ENCODE measurements at places on chromosomes 11 and 22.
A peak's percentile ranks its signal among the peaks of the same experiment; 100 is the strongest.

- peak; percentile 70 for DNase-seq
Measured at GRCh38 chr22:41382098-41382578, 396 bp downstream of the TEF start.

- no peak for DNase-seq
Measured at GRCh38 chr11:57588046-57588710, 9.3 kb upstream of the SERPING1 start.

- no peak for DNase-seq
Measured at GRCh38 chr11:3107608-3108182, 50.5 kb upstream of the CARS1 start.

DNA sequence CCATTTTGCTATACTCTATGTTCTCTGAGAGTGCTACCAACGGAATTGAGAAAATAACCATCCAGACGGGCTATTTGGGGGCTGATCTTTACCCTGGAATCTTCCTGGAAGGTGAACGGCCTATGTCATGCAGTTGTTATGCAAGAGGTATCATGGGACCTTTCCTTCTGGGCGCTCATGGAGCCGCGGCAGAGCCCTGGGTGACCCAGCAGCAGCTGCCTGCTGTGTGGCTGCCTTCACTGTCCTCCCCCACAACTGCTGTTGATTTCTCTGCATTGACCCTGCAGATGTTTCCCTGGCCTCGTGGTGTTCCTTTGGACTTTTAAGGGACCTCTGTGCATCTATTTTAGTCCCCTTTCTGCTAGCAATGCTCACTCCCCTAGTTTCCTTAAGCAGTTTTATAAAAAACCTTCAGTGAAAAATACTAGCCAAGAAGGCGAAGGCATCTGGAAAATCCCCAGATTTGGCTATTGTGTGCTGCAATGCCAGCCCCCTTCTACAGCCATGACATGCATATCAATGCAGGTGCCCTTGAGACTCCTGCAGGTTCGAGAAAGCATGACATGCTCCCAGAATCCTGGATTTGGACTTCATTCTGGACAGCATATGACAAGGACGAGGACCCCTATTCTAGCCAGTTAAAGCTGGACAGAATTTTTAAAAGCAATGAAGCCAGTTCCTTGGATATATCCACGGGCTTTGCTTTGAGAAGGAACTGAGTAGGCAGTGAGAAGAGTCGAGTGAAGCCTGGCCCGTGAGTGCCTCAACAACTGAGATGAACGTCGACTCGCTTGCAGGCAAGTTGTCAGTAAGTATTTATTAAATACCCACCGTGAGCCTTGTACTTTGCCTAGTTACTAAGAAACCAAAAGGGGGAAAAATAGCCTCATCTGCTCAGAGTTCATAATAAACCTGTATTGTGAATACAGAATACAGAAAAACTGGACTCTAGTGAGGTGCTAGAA, at the start of gene SLC25A18:
SLC25A18 (plus strand) TSS at position 593 of the 965 bp plus-strand sequence. CDS start 16,447 bp downstream, outside the sequence.
- DNase-seq: no peak

DNA sequence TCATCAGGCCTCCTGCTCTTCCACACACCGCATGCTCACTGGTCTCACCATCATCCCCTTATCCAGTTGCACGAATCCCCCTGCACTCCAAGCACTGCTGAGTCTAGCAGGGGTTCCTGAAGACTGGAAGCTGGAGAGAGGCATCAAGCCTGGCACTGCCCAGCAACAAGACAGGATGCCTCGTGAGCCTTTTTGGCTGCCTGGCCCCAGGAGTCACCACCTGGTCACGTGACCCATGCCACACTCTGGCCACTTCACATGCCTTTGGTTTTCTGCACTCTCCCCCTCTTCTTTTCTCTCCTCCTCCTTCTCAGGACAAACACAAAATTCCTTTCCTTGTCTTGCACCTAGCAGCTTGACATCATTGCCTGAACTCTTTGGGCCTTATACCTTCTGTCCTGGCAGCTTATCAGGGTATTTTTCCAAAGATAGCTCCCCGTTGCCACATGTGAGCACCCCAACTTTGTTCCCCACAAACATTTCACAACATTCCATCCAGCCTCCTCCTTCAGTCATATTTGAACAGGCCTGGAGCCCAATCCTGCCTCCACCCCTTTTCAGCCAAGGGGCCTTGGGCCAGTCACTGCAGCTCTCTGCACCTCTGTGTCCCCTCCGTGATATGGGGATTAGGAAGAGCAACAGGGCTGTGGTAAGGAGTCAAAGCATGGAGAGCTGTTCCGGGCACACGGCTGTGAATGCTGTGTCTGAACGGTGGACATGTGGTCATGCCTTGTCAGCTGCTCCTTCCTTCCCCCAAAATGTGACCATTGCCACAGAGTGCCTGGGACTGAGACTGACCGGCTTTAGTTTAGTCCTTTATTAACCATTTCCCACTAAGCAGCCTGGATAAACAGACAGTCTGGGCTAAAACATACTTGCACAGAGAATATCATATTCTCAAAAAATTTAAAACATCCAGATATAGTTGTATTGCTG, 2.8 kb upstream of the PACSIN2 start:
- no peak for DNase-seq

DNA sequence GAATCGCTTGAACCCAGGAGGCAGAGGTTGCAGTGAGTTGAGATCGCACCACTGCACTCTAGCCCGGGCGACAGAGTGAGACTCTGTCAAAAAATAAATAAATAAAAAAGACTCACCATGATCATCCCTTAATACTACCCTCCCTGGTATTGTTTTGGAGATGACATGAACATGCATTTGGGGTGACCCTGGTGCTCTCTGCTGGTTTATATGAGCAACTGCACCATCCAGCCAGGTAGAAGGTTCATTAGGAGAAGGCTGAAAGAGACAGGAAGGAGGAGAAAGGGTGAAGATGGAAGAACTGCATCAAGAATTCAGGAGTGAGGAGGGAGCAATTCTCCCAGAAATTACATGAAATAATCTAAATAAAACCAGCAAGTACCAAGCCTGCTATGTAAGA, 37.8 kb downstream of the SLC5A1 start:
- DNase-seq: peak; percentile 30

DNA sequence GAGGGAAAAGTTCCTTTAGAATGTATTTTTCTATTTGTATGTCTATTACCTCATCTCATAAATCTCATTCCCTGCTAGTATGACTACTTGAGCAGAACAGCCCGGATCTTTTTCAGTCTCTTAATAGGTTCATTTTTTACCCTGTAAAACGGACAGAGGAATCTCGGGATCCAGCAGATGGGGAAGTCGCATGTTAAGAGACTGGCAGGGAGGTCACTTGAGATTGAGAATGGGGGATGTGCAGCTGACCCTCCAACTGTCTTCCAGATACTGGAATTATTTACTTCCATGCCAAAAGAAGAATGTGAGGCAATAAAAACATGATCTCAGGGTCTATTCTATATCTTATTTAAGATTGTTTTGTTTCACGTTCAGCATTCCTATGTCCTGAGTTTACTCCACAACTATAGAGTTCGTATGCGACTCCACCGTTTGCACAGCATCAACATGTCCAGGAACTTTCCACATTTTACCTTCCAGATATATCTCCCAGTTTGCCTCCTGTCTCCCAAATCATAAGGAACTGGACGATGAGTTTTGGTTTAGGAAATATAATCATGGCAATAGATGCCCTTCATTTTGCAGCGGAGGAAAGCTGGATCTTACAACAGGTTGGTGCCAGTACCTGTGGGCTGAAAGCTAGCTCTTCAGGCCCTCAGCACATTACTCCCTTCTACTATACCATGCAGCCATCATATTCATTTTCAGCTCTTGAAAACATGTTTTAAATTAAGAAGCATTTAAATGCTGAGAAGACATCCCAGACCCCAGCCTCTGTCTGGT, 181.5 kb downstream of the MAML2 start:
- peak; percentile 49 for DNase-seq

- peak; percentile 65 for DNase-seq
Measured at GRCh38 chr22:37439347-37439746, 12.1 kb upstream of the ELFN2 start.

GRCh38 chr22:50435291-50436014, 39.4 kb downstream of the SBF1 start:
- DNase-seq: no peak

DNA sequence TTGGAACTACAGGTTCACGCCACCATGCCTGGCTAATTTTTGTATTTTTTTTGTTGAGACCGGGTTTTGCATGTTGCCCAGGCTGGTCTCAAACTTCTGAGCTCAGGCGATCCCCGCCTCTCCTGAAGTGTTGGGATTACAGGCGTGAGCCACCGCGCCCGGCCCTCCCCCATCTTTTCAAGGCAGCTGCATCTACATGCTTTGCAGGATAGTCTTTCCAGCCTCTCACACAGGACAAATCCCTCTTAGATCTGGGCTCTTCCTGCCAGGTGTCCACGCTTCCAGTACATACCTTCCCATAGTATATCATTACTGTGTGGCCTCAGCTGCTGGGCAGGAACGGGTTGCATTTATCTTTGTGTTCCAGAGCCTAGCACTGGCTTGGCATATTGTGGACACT, 49.7 kb downstream of the C11orf96 start:
- peak; percentile 56 for DNase-seq

DNA sequence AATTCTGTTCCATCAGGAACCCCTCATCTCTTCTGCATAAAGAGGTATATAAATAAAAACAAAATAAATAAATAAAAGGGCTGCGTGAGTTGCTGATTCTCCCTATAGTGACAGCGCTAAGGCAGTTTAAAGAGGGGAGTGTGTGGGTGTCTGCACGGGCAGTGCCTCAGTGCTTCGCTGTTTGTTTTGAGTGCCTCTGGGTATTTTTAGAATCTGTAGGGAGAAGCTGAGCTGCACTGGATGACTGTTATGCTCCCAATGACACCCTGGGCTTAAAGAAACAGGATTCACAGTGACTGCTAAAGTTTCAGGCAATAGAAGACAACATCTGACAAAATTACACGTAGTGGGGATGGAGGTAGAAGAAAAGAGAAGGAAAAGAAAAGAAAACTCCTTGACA, 38.8 kb downstream of the SLC1A2 start:
- no peak for DNase-seq

- DNase-seq: no peak
Measured at GRCh38 chr22:43438666-43439347, 27.0 kb downstream of the MPPED1 start.

- no peak for DNase-seq
Measured at GRCh38 chr11:28108958-28109357, 770 bp downstream of the METTL15 start.

- no peak for DNase-seq
Measured at GRCh38 chr11:99887481-99887880, 799.6 kb upstream of the ARHGAP42 start.

- no peak for DNase-seq
Measured at GRCh38 chr11:17923217-17923616, 89.6 kb downstream of the SERGEF start.

DNA sequence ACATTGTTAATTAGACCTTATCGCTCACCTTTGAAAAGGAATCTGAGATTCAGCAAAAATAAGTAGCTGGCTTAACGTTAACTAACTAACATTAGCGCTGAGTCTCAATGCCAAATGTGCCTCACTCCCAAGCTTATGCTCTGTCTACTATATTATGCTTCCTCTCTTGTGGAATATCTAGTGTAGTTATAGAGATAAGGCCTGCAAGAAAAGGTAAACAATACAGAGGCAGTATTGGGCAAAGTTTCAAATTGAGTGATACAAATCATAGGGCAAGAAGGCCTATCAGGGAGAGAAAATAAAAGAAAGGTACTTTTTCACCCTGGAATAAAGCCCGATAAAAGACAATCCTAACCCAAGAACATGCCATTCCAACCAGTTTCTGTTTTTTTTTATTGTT, 61.6 kb upstream of the SLC17A6 start:
- DNase-seq: no peak

GRCh38 chr11:1927848-1928469, 8.5 kb downstream of the TNNT3 start:
- no peak for DNase-seq

DNA sequence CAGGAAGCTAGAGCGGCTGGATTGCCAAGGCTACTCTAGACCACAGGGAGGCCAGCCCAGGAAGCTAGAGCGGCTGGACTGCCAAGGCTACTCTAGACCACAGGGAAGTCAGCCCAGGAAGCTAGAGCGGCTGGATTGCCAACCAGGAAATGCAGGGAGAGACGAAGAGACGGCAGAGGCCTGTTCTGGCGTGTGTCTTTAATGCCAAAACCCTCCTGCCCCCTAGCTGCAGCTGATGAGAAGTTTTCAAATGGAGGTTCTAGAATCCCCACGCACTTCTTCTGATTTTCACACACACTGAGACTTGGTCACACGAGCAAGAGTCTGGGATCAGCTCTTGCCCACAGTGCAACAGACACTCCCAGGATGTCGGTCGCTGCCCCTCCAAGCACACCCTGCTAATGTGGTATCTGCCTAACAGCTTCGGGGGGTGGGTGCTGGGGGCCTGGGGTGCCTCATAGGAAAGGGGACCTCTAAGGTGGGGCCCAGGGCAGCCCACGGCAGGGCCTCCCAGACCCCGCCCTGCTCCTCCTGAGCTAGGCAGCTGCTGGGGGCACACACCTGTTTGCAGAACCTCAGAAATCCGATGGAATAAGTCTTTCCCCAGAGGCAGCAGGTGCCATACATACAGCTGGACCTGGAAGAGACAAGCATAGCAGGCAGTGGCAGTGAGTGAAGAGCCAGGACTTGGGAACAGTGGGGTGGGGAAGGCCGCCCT, 28.5 kb downstream of the MAFF start:
- DNase-seq: peak; percentile 24

GRCh38 chr22:24134090-24134846, 47.0 kb upstream of the SUSD2 start:
- no peak for DNase-seq

- DNase-seq: no peak
Measured at GRCh38 chr11:130000552-130001176, 2.0 kb downstream of the PRDM10 start.

DNA sequence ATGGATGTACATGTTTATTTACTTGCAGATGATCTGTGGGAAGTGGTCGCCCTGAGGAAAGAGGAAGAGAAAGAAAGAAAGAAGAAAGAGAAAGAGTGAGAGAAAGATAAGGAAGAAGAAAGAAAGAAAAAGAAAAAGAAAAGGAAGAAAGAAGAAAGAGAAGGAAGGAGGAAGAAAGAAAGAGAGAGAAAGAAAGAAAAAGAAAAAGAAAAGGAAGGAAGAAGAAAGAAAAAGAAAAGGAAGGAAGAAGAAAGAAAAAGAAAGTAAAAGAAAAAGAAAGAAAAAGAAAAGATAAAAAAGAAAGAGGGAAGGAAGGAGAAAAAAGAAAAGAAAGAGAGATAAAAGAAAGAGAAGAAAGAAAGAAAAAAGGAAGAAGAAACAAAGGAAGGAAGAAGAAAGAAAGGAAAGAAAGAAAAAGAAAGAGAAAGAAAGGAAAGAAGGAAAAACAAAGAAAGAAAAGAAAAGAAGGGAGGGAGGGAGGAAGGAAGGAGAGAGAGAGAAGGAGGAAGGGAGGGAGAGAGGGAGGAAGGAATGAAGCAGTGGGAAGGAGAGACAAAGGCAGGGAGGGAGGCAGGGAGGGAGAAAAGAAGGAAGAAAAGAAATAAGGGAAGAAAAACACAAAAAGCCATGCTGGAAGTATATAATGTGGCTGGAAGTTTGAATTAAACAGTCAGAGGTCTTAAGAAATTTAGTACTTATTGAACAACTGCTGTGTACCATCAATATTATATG, 976.6 kb downstream of the FAM181B start:
- DNase-seq: no peak

DNA sequence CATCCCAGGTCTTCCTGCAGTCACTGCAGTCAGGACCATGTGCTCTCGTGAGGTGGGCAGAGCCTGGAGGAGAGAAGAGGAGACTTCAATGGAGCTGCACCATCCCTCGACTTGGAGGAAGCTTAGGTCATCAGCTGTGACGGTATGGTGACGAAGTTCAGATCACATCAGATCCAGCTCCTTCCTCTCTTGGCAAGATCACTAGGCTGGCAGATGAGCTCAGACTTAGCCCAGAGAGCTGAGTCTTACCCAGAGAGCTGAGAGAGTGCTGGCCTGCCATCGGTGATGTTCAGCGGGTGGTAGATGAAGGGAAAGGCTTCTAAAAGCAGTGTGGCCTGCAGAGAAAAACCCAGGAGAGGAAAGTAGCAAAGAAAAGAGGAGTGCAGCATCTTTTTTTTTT, 1.8 kb upstream of the SLC15A3 start:
- no peak for DNase-seq

Measured in NCI-H524 (cell line).